Right renal pelvis (tissue), 4 donors: ENCODE measurements at places on chromosomes 6 and 20. TPM values are rescaled to one million over a fixed set of nuclear protein-coding genes. Genes with fewer than 3 reads are reported as not detected.

Gene HNF4A
- 54.4 TPM for polyA plus RNA-seq

Gene RHAG
- polyA plus RNA-seq, result 1.2 TPM

Gene CLDN20
- 0.55 TPM for polyA plus RNA-seq

DNA sequence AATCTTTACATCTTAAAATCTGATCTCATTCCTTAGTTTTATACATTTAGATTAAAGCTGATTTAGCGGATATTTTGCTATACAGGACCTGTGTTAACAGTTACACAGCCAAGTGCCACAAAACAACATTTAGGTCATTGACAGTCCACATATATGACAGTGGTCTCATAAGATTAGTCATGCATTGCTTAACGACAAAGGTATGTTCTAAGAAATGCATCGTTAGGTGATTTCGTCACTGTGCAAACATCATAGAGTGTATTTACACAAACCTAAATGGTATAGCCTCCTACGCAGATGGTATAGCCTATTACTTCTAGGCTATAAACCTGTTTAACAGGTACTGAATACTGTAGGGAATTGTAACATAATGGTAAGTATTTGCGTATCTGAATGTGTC, 21.6 kb downstream of the ADGRG6 start:
- DNase-seq, result no peak

GRCh38 chr6:21395121-21395520, 198.4 kb upstream of the SOX4 start:
- no peak for DNase-seq

DNA sequence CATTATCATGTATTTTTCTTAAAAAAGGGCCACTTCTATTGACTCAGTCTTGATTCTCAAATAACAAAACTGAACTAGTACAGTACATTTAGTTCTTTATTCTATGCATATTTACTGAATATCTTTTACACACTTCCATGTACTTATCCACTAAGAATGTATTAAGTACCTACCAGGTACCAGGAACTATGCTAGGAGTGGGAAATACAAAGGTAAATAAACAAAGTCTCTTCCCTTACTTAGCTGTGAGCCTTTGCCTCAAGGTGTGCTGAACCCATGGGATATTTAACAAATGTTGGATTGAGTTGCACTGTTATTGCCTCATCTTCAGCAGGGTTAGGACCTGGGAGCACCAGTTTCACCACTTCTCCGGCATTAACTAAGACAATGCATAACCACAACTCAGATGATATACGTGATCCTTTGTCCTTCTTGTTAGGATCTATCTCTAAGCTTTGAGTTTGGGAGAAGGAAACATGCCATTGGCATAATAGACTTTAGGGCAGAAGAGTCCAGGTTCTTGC, 533.9 kb downstream of the TFAP2B start:
- DNase-seq, result no peak

- no peak for DNase-seq
Measured at GRCh38 chr6:43716099-43716498, 28.5 kb upstream of the MRPS18A start.

DNA sequence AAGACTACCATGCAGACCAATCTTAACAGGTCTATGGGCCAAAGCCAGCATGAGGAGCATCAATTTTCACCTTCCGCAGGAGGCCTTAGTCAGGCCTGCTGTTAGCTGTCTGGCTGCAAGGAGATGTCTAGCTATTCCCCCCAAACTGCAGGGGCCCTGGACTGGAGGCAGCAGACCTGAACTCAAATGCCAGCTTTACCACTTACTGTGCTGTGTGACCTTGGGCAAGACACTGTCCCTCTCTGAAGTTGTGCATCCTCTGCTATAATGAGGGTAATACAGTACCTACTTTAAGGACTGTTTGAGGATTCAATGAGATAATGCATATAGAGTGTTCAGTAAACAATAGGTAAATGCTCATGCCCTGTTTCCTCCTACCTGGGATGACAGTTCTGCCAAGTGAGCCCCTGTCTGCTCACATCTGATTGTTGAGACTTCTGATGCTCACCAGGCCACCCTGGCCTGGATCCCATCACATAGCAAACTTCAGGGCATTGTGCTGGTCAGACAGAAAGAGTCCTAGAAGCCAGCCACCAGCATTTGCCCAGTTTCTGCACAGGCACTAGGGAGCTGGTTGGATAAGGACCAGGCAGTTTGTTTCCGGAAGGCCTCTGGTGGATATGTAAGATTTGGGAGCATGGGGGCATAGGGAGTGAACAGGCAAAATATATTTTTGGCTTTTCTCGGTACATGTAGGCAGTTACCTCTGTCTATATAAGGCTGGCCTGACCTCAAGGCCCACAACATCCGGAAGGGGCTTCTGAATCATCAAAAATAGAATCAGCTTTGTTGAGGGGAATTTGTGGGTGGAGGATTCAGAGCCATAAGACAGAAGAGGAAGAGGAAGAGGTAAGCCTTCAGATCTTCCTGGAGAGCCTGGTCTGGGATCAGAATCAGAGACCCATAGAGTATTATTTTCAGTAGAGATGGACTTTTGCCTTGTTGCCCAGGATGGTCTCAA, 2.3 kb upstream of the OCSTAMP start:
- DNase-seq, result no peak

DNA sequence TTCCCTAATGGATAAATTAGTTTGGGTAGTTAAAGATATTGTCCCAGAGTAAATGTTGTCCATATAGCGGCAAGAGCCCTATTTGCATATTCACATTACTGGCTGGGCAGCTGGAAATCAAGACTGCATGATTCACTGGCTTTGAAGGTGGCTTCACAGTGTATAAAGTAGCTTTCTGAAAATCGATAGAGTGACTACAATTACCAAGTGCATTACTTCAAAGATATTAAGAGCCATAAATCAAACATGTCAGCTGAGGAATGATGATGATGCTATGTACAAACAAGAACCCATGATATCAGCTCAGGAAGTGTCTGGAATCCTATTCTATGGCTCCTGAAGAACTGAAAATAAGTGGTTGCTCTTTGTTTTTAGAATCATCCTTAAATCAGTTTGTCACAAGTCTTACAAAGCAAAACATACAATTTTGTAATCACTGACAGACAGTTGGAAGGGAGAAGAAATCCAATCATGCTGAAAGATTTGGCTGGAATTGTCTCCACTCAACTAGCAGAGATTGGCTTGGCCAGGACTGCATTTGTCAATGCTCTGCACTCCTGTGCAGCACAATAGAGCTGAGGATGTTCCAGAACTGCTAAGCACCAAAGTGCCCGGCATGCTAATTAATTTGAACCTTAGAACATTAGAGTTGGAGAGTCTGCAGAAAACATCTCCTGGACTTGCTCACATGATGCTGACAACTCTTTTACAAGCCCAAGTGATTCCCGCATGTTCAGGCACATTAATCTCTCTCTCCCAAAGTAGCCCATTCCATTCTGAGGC, 77.9 kb upstream of the B3GAT2 start:
- no peak for DNase-seq

DNA sequence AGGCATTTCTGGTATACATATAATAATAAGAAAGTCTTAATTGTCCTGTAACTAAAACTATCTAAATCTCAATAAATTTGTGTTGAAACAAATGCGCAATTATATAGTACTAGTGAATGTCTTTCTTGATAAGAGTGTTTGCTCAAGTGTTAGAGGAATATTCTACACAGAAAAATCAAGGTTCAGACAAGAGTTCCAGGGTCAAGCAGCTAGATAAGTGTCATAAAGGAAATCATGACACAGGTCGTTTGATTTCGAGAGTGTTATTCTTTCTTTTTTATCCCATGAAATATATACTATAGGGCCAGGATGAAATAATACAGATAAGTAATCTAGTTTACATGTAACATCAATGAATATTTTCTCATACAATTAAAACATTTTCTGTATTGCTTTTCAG, 366.1 kb downstream of the UTRN start:
- DNase-seq, result no peak

DNA sequence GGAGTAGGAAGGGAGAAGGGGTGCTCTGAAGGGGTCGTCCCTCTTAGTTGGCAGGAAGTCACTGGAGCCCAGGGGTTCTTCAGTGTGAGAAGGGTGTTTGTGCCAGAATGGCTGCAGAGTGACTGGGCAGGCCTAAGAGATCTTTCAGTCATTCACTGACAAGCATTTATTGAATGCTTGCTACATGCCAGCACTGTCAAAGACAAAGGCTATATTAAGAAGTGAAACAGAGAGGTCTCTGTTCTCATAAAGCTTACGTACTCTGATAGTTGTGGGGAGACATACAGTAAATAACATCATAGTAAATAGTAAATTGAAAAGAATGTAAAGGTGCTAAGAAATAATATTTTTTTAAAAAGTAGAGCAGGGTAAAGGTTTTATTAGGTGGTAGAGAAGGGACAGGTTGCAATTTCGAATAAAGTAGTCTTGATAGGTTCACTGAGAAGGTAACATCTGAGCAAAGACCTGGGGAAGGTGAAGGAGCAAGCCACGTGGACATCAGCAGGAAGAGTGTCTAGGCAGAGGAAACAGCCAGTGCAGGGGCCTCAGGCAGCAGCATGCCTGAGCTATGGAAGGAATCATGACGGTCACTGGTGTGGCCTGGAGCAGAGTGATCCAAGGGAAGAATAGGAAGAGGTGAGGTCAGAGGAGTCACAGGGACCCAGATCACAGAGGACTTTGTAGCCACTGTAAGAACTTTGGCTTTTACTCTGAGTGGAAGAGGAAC, 36.3 kb upstream of the RNF8 start:
- DNase-seq, result no peak

- DNase-seq, result no peak
Measured at GRCh38 chr6:83097204-83097603, 29.7 kb downstream of the DOP1A start.

- no peak for DNase-seq
Measured at GRCh38 chr6:31871046-31871659, 7.6 kb downstream of the SLC44A4 start.
